Activated T-cell treated with anti-CD3 and anti-CD28 coated beads, Interleukin-2, amount 50 U/mL, for 72 hours (primary cell): ENCODE measurements at places on chromosomes 16 and 17. TPM values are rescaled to one million over a fixed set of nuclear protein-coding genes. Genes with fewer than 3 reads are reported as not detected.
A peak's percentile ranks its signal among the peaks of the same experiment; 100 is the strongest.

Gene KRT222
- not detected for total RNA-seq

DNA sequence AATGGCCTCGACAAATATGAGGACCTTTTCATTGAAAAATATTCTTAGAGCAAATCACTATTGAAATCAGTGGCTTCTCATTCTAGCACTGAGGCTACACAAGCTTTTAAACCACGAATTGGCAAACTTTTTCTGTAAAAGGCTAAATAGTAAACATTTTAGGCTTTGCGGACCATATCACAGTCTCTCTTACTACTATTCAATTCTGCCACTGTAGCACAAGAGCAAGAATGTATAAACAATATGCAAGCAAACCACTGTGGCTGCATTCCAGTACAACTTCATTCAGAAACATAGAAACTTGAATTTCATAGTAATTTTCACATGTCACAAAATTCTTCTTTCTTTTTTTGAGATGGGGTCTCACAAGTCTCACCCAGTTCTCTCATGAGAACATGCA, 49.1 kb downstream of the PHLPP2 start:
- no peak for DNase-seq

DNA sequence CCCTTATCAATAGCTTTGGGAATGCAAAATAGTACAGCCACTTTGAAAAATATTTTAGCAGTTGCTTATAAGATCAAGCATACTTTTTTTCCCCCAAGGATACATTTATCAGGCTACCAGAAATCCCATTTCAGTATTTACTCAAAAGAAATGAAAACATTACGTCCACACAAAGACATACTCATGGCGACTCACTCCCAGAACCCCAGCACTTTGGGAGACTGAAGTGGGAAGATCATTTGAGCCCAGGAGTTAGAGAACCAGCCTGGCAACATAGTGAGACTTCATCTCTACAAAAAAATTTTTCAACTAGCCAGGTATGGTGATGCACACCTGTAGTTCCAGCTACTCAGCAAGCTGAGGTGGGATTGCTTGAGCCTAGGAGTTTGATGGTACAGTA, 5.9 kb downstream of the SKA2 start:
- no peak for DNase-seq

Gene RHBDL3
- not detected for total RNA-seq

DNA sequence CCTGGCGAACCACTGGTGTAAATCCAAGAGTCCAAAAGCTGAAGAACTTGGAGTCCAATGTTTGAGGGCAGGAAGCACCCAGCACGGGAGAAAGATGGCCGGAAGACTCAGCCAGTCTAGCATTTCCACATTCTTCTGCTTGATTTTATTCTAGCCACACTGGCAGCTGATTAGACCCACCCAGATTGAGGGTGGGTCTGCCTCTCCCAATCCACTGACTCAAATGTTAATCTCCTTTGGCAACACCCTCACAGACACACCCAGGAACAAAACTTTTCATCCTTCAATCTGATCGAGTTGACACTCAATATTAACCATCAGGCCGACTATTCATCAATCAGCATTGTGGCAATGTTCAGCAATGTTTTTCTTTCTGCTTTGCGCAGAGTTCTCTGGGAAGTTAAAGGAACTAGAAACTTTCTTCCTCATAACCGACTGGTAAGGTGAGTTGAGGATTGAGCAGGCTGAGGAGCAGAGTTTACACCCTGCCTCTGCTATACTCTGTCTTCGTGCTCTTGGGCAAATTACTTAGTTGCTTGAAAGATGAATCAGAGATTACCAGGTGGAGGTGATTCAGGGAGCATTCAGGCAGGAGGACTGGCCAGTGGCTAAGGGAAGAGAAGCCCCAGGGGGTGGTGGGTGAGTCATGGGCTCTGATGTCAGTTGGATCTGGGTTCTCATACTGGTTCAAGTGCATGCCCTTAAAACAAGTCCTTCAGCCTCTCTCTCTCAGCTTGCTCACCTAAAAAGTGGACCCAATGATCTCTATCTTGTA, 28.2 kb upstream of the BRD7 start:
- DNase-seq = no peak

Gene SPNS3
- 44.9 TPM for total RNA-seq

Gene CBLN1
- total RNA-seq = not detected

GRCh38 chr16:3637371-3637923, 17.0 kb upstream of the DNASE1 start:
- peak; percentile 30 for DNase-seq

- no peak for DNase-seq
Observed at GRCh38 chr17:29195465-29196081, 15.4 kb upstream of the MYO18A start.

GRCh38 chr16:23504453-23505179, 5.7 kb downstream of the GGA2 start:
- peak; percentile 89 for DNase-seq

Gene SULT1A4
- total RNA-seq = 2.0 TPM

Gene TEX14
- 0.46 TPM for total RNA-seq

- DNase-seq = no peak
Observed at GRCh38 chr17:7882068-7882467, 6.5 kb upstream of the CHD3 start.

Gene CD300E
- not detected for total RNA-seq

- no peak for DNase-seq
Observed at GRCh38 chr16:85048921-85049562, 21.4 kb downstream of the KIAA0513 start.

DNA sequence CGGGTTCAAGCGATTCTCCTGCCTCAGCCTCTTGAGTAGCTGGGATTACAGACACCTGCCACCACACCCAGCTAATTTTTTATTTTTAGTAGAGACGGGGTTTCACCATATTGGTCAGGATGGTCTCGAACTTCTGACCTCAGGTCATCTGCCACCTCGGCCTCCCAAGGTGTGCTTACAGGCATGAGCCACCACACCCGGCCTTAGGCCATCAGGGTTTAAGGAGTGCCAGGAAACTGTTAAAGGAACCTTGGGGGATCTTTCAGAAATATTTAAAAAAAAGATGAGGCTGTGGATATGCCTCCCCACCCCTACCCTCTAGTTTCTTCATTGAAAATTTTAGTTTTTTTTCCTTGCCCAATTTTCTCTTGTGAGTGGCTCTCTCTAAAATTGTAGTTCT, 31.4 kb upstream of the UBE2G1 start:
- no peak for DNase-seq

Gene RBFOX1
- total RNA-seq = not detected

Gene KRTAP1-1
- not detected for total RNA-seq

Gene ABCC11
- 0.17 TPM for total RNA-seq

- DNase-seq = peak; percentile 67
Observed at GRCh38 chr16:81730090-81731051, 48.7 kb upstream of the PLCG2 start.

- no peak for DNase-seq
Observed at GRCh38 chr17:66025551-66025950, 166.4 kb downstream of the CEP112 start.

GRCh38 chr16:586047-586644, 3.7 kb upstream of the RAB40C start:
- DNase-seq = no peak

DNA sequence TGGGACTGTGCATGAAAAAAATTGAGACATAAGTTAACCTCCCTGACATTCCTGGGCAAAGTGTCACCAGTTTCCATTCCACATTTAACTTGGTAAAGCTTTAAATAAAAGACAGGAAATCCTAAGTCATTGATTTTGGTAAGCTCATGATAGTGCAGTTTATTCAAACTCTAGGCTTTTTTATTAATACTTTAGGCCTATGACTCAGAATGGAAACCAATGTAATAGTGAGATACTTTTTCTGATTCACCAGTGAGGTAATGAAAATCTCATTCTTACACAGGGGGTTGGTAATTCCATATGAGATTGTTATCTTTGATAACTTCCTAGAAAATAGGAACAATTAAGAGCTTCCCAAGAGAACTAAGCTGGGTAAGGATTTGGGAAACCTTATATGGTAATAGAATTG, 91.1 kb downstream of the NLK start:
- no peak for DNase-seq

GRCh38 chr17:61635913-61636432, 45.0 kb upstream of the NACA2 start:
- peak; percentile 51 for DNase-seq

GRCh38 chr16:84115919-84116719, 623 bp downstream of the MBTPS1 start:
- DNase-seq = no peak

DNA sequence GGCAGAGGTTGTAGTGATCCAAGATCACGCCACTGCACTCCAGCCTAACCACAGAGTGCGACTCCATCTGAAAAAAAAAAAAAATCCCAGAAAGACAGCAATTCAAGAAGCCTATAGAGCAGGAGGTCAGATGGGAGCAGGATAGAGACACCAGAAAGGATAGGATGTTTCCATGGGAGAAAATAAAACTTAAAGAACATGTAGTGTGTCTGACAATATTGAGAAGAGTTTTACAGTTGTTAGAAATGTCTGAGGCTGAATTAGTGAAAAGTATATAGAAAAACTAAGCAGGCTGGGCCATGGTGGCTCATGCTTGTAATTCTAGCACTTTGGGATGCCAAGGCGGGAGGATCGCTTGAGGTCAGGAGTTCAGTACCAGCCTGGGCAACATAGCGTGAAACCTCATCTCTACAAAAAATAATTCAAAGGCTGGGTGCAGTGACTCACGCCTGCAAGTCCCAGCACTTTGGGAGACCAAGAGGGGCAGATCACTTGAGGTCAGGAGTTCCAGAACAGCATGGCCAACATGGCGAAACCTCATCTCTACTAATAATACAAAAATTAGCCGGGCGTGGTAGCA, 15.3 kb upstream of the TRIM37 start:
- no peak for DNase-seq

- DNase-seq = no peak
Observed at GRCh38 chr16:10808218-10808617, 10.4 kb downstream of the TVP23A start.

Gene SDK2
- 0.44 TPM for total RNA-seq

DNA sequence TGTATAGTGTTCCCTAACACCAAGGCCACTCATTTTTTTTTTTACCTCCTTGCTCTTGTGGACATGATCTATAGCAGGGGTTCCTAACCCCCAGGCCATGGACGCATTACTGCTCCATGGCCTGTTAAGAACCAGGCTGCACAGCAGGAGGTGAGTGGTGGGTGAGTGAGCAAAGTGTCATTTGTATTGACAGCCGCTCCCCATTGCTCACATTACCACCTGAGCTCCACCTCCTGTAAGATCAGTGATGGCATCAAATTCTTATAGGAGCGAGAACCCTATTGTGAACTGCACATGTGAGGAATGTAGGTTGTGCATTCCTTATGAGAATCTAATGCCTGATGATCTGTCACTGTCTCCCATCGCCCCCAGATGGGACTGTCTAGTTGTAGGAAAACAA, 342.0 kb downstream of the SOX9 start:
- no peak for DNase-seq

GRCh38 chr17:14715561-14715960, 414.7 kb downstream of the HS3ST3B1 start:
- DNase-seq = no peak

- no peak for DNase-seq
Observed at GRCh38 chr17:13933441-13934276, 135.6 kb upstream of the COX10 start.

- DNase-seq = no peak
Observed at GRCh38 chr16:11133344-11133943, 122.6 kb downstream of the SOCS1 start.

DNA sequence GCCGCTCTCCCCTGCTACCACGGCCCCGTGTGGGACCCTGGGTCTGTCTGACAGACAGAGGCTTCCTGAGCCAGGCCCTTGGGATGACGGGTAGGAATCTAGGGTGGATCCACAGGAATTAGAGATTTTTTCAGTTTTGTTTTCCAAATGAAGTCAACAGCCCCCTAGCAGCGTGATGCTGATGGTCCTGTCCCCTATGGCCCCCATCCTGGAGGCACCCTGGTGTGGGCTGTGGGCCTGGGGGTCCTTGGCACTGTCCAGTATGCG, 15.5 kb downstream of the CENPX start:
- DNase-seq = no peak

DNA sequence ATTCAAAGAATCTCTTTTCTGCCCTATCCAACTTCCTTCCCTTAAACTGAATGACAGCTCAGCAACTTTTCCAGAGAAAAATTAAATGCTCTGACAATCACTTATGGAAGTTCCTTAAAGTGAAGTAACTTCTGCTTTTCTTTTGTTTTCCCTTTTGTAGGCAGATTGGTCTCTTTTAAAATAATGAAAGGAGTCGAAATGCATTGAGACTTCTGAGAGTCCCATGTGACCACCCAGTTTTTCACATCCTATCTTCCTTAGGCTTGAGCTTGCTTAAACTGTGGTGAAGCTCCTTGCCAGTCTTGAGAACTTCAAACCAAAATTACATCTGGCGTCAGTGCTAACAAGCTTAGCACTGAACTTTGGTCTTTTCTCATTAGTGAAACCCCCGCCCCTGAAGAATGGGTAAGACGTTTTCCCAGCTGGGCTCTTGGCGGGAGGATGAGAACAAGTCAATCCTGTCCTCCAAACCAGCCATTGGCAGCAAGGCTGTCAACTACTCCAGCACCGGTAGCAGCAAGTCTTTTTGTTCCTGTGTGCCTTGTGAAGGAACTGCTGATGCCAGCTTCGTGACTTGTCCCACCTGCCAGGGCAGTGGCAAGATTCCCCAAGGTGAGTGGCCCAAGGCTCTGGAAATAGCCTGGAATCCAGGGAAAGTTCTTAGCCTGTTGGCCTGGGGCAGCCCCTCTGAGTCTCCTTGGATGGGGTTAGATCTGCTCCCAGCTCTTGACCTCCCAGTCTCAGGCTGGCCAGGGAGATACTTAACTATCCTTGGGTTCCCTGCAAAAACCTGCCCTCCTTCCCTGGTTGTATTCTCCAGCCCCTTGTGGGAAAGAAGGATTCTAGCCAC, 1.2 kb downstream of the TMEM106A start:
- DNase-seq = no peak

GRCh38 chr16:51404386-51404785, 253.3 kb upstream of the SALL1 start:
- no peak for DNase-seq

Gene LGALS9B
- total RNA-seq = not detected

DNA sequence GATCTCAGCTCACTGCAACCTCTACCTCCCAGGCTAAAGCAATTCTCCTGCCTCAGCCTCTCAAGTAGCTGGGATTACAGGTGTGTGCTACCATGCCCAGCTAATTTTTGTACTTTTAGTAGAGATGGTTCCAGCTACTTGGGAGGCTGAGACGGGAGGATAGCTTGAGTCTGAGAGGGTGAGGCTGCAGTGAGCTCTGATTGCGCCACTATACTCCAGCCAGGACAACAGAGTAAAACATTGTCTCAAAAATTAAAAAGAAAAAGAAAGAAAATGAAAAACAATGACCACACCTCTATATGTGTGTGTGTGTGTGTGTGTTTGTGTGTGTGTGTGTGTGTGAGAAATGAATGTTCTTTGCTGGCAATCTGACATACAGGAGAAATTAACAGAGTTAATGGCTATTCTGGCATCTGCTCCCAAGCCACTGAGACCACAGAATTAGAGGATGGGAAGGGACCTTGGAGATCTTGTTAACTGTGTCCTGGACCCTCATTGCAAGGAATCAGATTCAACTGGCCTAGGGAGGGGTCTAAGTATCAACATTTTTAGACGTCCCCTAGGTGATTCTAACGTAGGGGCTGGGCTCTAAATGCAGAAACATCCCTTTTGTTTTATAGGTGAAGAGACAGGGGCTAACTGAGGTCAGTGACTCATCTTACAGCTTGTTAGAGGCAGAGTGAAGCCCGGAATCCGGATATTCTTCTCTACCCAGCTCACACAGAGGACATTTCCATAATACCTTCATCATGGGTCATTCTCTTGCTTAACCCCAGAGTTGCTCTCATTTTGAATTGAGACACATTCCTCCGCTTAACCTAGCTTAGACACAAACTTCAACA, 16.4 kb upstream of the MARCHF10 start:
- DNase-seq = no peak
